ENCODE measurements at places on chromosomes 6 and 20. TPM values are rescaled to one million over a fixed set of nuclear protein-coding genes. Genes with fewer than 3 reads are reported as not detected.

DNA sequence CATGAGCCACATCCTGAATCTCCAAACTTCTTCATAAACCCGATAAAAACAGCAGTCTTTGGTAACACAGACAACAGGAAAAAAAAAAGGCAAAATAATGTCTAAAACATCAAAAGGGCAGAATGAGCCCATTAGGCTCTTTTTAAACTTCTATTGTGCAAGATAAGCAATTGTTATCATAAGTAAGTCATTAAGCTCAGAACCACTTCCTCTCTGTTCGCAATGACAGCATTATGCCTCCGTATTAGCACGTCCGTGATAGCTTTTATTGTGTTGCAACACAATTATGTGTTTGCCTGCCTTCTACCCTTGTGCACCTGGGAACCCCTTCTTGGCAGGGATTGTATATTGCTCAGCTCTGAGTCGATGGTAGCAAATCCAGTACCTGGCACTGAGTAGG lies 147.1 kb downstream of the LRFN2 start:
- no peak overlapping the region for H3K27ac ChIP-seq
- no peak for DNase-seq
- no peak overlapping the region for H3K4me3 ChIP-seq
- no peaks in the 10 kb centered on the region for H3K36me3 ChIP-seq

DNA sequence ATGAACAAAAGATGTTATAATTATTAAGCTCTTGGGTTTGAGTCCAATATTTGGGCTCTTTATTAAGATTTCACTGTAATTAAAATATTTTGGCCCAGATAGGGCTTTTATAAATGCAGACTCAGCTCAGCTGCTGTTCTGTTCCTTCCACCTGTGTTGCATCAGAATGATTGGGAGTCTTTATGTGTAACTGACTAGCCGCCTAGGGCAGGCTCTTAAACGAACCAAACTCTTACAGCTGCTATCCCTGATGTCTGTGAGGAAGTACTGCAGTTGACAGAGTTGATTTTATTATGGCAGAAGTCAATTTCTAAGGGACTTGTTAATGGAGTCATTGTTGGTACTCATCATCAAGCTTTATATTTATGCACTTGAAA lies 144.7 kb downstream of the MYO6 start:
- H3K4me1 ChIP-seq, result no peaks in the 10 kb centered on the region

DNA sequence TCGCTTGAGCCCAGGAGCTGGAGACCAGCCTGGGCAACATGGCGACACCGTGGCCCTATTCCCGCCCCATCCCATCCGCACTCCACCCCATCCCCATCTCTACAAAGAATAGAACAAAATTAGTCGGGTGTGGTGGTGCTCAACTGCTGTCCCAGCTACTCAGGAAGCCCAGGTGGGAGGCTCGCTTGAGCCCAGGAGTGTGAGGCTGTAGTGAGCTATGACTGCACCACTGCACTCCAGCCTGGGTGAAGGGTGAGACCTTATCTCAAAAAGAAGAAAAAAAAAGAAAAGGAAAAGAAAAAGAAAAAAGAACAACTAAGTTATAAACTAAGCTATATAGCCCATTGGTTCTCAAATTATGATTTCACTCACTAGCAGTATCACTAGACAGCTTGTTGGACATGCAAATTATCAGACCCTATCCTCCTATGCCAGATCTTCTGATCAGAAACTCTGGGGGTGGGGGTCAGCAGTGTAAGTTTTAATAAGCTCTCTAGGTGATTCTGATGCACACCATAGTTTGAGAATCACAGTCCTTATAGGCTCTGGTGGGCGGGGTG lies 491 bp upstream of the ITCH start:
- peaks cover 45% of the 10 kb centered on the region for H3K4me1 ChIP-seq
- H3K4me3 ChIP-seq, result peak overlapping the region; percentile 89
- H3K27ac ChIP-seq, result peak overlapping the region; percentile 78
- DNase-seq, result no peak

DNA sequence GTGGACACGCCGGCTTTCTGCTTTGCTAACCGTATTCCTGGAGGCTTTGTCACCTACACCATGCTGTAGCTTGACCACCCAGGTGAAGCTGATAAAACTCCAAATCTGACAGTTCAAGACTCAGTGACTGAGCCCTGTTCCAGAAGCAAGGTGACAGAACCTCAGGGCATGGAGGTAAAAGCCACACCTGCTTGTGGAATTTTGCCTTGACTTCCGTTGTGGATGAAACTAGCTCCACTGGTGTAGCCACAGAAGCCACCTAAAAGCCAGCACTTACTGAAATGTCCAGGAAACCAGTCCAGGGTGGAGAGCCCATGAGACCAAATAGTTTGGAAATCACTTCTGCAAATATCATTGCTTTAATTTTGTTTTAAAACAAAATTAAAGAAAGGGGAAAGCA lies 11.0 kb downstream of the CST8 start:
- H3K4me3 ChIP-seq, result no peak overlapping the region
- H3K36me3 ChIP-seq, result no peaks in the 10 kb centered on the region
- no peaks in the 10 kb centered on the region for H3K27me3 ChIP-seq

DNA sequence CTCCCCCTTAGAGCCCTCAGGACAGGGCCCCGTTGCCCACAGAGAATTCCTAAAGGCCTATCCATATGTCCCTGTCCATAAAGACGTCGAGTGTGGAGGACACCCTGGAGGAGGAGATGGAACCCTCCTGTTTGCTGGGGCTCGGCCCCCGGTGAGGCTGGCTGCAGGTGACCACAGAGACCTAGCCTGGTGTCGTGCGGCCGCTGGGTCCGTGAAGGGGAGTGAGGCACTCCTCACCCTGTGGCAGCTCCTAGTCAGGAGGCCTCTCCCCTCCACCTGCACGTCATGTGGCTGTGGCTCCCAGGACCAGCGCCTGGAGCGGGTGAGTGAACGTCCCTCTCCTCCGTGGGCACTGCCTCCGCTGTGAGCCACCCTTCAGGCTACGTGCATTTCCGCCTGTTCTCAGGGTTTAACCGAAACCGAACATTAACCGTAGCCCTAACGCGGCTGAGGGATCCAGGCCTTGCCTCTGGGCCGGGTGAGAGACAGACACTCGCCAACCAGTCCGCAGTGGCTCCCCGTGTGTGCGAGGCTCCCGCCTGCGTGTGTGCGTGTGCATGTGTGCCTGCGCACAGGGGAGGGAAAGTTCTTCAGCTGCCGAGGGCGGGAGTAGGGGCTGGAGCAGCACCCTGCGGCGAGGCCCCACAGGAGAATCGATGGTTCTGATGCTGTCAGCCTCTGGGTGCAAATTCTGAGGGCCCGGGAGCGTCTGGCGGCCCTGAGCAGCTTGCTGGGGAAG lies 5.9 kb upstream of the TCEA2 start:
- H3K27me3 ChIP-seq, result no peaks in the 10 kb centered on the region
- no peaks in the 10 kb centered on the region for H3K36me3 ChIP-seq
- H3K4me1 ChIP-seq, result peaks cover 17% of the 10 kb centered on the region
- H3K4me3 ChIP-seq, result no peak overlapping the region
- no peak overlapping the region for H3K27ac ChIP-seq

GRCh38 chr20:52031206-52031562 lies 160.4 kb downstream of the ZFP64 start:
- H3K4me1 ChIP-seq, result peaks cover 11% of the 10 kb centered on the region
- H3K27ac ChIP-seq, result no peak overlapping the region
- no peaks in the 10 kb centered on the region for H3K36me3 ChIP-seq

DNA sequence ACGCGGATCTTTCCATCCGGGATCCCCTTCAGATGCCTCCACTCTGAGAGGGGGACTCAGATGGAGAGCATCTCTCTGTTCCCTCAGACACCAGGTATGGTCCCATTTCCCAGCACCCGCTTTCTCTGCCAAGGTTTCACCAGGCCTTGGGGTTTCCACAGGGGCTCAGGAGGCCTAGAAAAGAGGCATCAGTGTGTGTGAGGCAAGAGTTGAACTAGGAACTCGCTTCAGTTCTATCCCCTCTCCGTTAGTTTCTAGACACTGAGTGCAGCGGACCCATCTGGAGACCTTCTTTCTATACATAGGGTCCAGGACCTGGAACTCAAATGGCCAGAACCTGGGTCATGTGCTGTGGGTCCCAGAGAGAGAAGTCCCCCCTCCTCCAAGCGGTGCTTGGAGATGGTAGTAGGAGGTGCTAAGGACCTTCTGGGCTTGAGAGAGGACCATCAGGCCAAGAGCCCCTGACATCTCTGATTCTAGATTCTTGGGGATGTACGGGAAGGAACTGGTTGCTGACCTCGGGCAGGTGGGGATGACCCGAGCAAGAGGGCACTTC lies 2.1 kb downstream of the SLC12A5 start:
- no peaks in the 10 kb centered on the region for H3K4me1 ChIP-seq
- peaks cover 40% of the 10 kb centered on the region for H3K27me3 ChIP-seq
- no peaks in the 10 kb centered on the region for H3K36me3 ChIP-seq
- DNase-seq, result no peak
- no peak overlapping the region for H3K27ac ChIP-seq
- H3K4me3 ChIP-seq, result no peak overlapping the region

DNA sequence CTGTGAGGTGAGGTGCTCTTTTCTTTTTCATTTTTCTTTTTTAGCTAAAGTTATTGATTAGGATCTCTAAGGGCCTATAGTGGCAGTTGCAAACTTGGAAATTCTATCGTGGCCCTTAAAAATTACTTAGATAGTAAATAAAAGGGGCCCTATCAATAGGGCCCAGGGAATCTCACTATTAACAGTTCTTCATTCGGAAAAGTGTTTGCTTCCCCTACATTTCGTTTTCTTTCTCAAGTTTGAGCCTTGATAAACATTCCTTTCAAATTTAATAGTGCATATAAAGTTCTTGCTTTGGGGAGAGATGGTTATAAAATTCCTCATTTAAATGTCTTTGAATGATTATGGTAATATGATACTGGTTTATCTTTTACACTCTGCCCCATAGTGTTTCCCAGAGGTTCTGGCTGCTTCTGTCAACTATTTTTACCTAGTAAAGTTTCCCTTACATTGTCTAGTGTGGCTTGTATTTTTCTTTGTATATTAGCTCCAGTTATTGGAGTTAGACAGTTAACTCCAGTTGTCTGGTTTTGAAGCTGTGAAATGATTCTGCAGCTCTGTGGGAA lies 70.4 kb upstream of the GLP1R start:
- no peaks in the 10 kb centered on the region for H3K36me3 ChIP-seq
- H3K27me3 ChIP-seq, result no peaks in the 10 kb centered on the region
- H3K4me1 ChIP-seq, result no peaks in the 10 kb centered on the region
- no peak for DNase-seq

GRCh38 chr6:138465007-138465645 lies 34.2 kb downstream of the NHSL1 start:
- no peak overlapping the region for H3K27ac ChIP-seq
- no peak overlapping the region for H3K4me3 ChIP-seq
- no peaks in the 10 kb centered on the region for H3K36me3 ChIP-seq
- DNase-seq, result no peak
- no peaks in the 10 kb centered on the region for H3K4me1 ChIP-seq
- no peaks in the 10 kb centered on the region for H3K27me3 ChIP-seq

DNA sequence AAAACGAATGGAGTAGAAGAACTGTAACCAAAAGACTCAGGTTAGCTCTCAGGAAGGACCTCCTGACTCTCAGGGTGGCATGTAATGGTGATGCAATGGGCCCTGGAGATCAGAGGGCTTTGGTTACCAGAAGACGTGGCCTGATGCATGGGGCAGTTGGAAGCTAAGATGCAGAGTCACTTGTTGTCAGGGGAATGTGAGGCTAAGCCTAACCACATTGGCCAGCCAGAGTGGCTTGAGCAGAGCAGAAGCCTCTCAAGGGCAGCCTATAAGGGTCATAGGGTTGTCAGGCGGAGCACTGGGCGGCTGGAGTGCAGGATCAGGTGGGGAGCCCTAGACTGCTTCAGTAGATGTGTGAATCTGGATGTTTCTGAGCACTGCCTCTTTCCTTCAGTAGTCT lies 5.9 kb downstream of the CNBD2 start:
- no peaks in the 10 kb centered on the region for H3K4me1 ChIP-seq
- no peak overlapping the region for H3K4me3 ChIP-seq
- H3K27me3 ChIP-seq, result no peaks in the 10 kb centered on the region
- no peak for DNase-seq
- H3K27ac ChIP-seq, result no peak overlapping the region
- no peaks in the 10 kb centered on the region for H3K36me3 ChIP-seq

GRCh38 chr6:93784794-93785693 lies 365.7 kb upstream of the EPHA7 start:
- no peaks in the 10 kb centered on the region for H3K36me3 ChIP-seq
- no peak overlapping the region for H3K27ac ChIP-seq
- H3K4me1 ChIP-seq, result no peaks in the 10 kb centered on the region
- DNase-seq, result no peak
- H3K4me3 ChIP-seq, result no peak overlapping the region
- H3K27me3 ChIP-seq, result no peaks in the 10 kb centered on the region

GRCh38 chr20:46154305-46154704 lies 36.2 kb downstream of the CD40 start:
- H3K4me3 ChIP-seq, result no peak overlapping the region
- DNase-seq, result no peak
- H3K27ac ChIP-seq, result no peak overlapping the region

- no peaks in the 10 kb centered on the region for H3K27me3 ChIP-seq
- H3K27ac ChIP-seq, result no peak overlapping the region
- DNase-seq, result peak; percentile 3
- peaks cover 28% of the 10 kb centered on the region for H3K4me1 ChIP-seq
Observed at GRCh38 chr6:79048611-79049010, 29.4 kb downstream of the PHIP start.

DNA sequence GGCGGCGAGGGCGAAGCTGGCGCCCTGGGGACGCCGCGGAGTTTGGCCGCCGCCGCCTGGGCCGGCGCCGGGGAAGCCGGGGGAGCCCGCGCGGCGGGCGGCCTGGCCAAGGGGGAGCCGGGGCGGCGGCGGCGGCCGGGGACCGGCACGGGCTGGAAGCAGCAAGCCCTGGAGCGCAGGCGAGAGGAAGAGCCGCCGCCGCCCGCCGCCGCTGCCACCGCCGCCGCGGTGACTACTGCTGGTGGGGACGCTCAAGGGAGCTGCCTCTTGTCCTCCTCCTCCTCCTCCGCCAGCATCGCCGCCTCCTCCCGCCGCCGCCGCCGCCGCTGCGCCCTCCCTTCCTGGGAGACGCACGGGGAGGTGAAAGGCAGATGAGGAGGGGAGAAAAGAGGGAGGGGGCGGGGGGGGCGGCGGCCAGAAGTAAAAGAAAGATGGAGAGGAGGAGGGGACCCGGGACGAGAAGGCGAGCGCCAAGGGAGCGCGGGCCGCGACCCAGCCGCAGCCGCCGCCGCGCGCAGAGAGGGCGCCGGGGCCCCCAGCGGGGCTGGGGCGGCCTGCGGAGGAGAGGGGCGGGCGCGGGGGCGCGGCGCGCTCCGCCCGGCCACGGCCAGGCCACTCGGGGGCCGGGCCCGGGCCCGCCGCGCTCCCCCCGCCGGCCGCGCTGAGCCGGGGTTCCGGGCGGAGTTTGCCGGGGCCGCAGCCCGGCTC lies 846 bp downstream of the PDE10A start:
- H3K36me3 ChIP-seq, result no peaks in the 10 kb centered on the region
- no peak for DNase-seq
- H3K4me1 ChIP-seq, result no peaks in the 10 kb centered on the region

DNA sequence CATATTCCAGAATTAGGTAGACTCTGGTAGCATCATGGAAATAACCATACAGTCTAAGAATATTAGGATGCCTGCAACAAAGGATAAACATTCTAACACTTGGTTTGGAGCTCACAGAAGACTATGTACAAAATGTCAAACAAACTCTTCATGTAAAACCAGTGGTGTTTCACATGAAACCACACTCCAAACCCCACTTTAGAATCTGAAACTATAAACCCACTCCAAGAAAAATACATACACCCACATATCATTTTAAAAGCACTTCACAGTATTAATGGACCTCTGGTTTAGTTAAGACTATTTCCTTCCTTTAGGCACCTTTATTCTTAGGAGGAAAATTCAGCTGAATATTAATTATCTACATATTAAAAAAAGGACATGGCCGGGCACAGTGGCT lies 10.5 kb downstream of the AURKA start:
- no peaks in the 10 kb centered on the region for H3K27me3 ChIP-seq
- no peaks in the 10 kb centered on the region for H3K36me3 ChIP-seq
- no peak overlapping the region for H3K4me3 ChIP-seq
- H3K27ac ChIP-seq, result no peak overlapping the region

PNRC1 gene
- total RNA-seq, result 622 TPM

PGC gene
- not detected for total RNA-seq

PAX1 gene
- total RNA-seq, result not detected

ZSCAN23 gene
- 1.7 TPM for total RNA-seq

MEI4 gene
- not detected for total RNA-seq

All from CD4-positive, alpha-beta memory T cell (primary cell).